H1 (cell line): ENCODE measurements at places on chromosomes 5 and 9. TPM values are rescaled to one million over a fixed set of nuclear protein-coding genes. Genes with fewer than 3 reads are reported as not detected.
A peak's percentile ranks its signal among the peaks of the same experiment; 100 is the strongest.

DNA sequence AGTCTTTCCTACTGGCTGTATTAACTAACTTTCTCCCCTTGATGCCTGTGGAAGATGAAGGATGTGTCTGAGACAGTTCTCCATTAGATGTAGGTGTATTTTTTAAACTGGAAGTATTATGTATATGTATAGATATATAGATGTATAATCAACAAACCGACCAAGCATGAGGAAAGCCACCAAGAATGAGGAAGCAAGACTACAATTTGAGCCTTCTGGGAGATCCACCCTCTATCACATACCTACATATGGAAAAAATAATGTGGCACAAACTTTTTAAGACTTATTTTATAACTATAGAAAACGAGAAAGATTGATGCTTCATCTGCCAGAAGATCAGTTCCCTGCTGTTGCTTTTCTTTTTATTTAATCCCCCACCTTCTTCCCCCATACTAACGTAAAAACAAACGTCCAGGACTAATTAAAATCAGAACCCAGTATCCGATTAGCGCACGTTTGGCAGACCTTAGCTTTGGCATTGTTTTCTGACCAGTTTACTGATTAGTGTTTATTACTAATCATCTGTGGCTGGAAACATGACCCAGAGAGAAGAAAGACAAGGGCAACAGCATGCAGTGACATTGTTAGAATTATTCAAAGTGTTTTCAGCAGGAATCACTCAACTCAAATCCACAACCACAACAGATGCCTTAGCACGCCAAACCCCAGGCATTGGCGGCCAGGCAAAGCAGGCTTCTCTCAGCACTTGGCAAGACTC lies 490.2 kb downstream of the EBF1 start:
- H3K27me3 ChIP-seq, result no peaks in the 10 kb centered on the region
- H3K36me3 ChIP-seq, result no peaks in the 10 kb centered on the region
- DNase-seq, result no peak
- H3K27ac ChIP-seq, result no peak overlapping the region
- H3K4me1 ChIP-seq, result no peaks in the 10 kb centered on the region
- no peak overlapping the region for H3K4me3 ChIP-seq

DNA sequence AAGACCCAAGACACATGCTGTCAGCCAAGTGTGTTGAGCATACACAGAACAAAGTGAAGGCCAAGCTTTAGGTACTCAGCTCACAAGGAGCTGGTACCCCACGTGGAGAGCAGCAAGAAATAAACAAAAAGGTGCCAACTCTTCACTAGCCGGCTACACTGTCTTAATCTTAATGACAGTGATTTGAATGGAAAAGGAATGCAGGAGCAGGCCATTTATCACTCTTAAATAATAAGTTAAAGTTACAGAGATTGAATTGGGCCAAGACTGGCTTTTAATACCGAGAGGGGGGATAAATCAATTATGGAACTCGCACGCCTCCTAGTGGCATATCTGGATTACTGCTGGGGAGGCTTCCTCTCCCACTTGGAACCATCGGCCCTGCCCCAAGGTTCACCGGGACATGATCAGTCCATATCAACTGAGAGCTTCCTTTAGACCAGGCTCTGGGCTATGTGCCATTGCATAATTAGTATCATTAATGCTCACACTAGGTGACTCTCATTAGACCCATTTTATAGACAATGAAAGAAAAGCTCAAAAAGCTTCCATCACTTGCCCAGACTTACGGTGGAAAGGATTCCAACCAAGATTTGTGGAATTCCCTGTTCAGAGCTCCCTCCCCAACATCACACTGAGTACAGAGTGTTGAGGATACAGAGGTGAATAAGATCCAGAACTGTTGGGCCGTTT lies 94.0 kb downstream of the ACTL7B start:
- H3K27ac ChIP-seq, result no peak overlapping the region
- no peaks in the 10 kb centered on the region for H3K36me3 ChIP-seq
- no peaks in the 10 kb centered on the region for H3K4me1 ChIP-seq
- H3K4me3 ChIP-seq, result no peak overlapping the region

- DNase-seq, result no peak
- H3K36me3 ChIP-seq, result no peaks in the 10 kb centered on the region
- no peaks in the 10 kb centered on the region for H3K4me1 ChIP-seq
- H3K4me3 ChIP-seq, result no peak overlapping the region
- no peak overlapping the region for H3K27ac ChIP-seq
Measured at GRCh38 chr5:112923148-112923917, 1.3 kb upstream of the REEP5 start.

- peaks cover 9% of the 10 kb centered on the region; the same call in 1 of the 2 replicates for H3K4me1 ChIP-seq
- H3K27me3 ChIP-seq, result no peaks in the 10 kb centered on the region
- H3K4me3 ChIP-seq, result no peak overlapping the region
- DNase-seq, result no peak
- H3K36me3 ChIP-seq, result no peaks in the 10 kb centered on the region
- no peak overlapping the region for H3K27ac ChIP-seq
Measured at GRCh38 chr5:10662661-10663488, 98.2 kb downstream of the DAP start.

DNA sequence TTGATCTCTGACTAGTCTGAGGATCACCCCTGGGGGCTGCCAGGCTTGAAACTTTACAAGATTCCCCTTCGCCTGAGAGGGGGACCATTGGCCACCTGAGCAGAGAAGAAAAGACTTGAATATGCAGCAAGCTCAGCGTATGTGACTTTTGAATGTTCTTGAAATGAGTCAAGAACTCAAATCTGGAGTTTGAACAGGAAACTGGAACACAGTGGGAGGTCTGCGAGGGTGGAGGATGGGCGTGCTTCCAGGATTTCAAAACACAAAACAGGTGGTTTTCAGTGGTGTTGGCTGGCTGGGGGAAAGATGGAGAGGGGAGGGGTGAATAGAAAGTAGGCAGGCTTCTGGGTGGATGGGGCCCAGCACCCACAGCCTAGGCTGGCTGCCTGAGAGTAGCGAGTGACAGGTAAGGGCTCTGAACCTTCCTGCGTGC lies 40.6 kb downstream of the TMEM174 start:
- no peak overlapping the region for H3K27ac ChIP-seq
- H3K27me3 ChIP-seq, result peaks cover 39% of the 10 kb centered on the region
- H3K4me3 ChIP-seq, result no peak overlapping the region
- no peaks in the 10 kb centered on the region for H3K36me3 ChIP-seq
- peaks cover 5% of the 10 kb centered on the region for H3K4me1 ChIP-seq
- DNase-seq, result peak; percentile 51

Gene GRHPR
- 97.0 and 98.1 TPM in 2 replicates for total RNA-seq

Gene SLC1A1
- 10.3 and 11.7 TPM in 2 replicates for total RNA-seq
